ENCODE measurements at places on chromosomes 2 and 18.

DNA sequence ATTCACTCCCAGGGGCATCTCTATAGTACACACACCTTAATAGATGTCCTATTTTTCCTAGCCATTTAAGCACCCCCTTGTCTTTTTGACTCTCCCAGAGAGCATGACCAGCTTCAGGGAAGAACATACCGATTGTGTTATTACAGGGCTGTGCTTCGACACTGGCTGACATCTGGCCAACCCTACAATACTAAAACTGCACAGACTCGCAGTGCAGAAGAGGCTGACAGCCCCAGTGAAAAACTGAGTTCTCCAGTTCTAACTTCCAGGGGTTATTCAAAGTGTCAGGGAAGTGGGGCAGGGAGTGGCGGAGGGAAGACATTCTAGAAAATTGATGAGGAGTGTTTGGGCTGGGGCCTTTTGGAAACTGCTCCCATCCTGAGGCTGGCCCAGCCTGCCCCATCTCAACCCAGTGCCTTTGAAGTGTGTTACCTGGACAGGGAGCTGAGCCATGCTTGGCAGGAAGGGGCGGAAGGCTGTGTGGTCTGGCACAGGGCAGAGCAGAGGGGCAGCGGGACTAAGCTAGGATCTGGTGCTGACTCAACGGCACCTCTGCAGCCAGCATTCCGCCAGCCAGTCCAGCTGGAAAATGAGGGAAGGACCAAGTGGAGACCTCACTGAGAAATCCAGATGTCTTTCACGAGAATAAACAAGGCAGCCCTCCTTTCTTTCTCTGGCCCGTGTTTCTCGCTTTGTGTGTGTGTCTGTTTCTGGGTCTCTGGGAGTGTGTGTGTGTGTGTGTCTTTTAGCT, 15.4 kb upstream of the IGFBP5 start:
- DNase-seq, result no peak

- DNase-seq, result no peak
Measured at GRCh38 chr2:17388798-17389197, 129.4 kb downstream of the RAD51AP2 start.

DNA sequence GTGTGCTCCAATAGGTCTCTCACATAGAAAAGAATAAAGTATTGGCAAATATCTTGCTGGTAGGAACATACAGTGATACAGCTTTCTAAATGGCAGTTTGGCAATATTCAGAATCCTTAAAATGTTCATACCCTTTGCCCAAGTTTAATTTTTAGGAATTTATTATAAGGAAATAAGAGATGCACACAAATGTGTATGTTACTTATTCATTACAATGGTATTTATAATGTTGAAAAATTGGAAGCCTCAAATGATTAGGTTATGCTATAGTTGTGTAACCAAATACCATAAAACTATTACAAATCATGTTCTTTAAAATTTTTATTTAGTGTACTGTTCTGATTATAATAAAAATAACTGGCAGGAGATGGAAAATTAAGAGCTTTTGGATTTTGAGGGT, 196.8 kb downstream of the MCFD2 start:
- DNase-seq, result no peak

- no peak for DNase-seq
Measured at GRCh38 chr2:179479947-179480346, 215.3 kb upstream of the SESTD1 start.

- no peak for DNase-seq
Measured at GRCh38 chr18:1914489-1914888, 656.8 kb downstream of the METTL4 start.

DNA sequence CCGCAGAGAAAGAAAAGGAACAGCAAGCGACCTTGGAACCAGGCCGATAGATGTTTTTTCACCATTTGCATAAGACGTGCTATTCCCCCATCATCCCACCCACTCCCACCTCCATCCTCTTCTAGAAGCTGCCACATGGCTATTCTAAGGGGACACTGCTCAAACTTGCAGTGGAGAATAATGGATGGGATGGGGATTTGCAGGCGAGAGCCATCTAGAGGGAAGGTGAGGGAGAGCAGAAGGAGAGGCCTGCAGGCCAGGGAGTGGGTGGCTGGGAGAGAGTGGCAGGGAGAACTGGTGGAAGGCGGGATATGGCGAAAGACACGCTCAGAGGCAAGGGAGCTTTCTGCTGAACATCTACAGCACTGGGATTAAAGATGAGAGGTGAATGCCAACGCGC, 84.9 kb downstream of the MAPK4 start:
- DNase-seq, result no peak

DNA sequence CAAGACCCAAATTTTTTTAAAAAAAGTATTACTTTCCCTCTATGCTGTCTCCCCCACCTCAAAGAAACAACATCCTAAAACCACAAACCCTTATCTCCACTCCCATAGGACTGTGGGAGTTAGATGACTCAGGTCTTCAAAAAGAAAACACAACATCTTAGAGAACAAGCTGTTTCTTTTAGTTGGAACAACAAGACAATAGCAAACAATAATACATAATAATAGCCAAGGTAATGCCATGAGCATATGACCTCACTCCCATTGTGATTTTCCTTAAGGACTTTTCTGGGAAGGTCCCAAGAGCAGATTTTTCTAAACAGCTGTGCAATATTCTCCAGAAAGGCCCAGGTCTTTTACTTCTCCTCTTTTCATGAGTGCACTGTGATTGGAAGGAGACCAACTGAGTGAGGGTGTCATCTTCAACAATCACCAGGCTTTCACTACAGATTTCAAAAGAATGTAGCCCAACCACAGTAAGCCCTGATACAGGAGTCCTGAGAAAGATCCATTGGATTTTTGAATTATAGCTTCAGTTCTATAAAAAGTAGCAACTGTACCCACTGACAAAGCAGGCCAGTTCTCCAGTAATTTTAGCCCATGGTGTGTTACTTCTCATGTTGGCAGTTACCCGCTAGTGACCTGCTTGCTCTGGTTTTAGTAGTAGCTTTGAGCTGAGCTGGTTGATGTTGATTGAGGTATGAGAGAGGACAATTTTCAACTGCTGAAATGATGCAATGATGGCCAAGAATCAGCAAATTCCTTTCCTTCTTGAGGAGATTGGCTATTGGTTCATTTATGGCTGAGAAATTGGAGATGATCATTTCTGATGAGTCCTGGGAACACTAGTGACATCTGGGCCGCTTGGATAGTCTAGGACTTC, 144.5 kb upstream of the TCF4 start:
- DNase-seq, result no peak

DNA sequence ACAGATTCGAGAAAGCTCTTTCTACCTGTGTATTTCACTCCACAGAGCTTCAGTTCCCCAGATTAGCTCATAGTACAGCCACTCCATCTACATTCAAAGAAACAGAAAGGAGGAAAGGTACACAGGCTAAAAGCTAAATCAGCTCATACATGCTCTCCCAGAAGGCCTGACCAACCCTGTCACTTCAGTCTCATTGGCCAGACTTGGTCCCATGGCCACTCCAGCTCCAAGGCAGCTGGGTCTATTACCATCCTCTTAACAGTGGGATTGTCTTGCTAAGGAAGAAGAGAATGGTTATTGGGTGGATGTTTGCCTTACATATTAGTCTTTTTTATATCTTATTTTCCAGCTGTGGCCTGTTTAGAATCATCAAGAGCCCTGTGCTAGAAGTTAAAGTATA, 572.6 kb downstream of the ARHGAP15 start:
- DNase-seq, result no peak

DNA sequence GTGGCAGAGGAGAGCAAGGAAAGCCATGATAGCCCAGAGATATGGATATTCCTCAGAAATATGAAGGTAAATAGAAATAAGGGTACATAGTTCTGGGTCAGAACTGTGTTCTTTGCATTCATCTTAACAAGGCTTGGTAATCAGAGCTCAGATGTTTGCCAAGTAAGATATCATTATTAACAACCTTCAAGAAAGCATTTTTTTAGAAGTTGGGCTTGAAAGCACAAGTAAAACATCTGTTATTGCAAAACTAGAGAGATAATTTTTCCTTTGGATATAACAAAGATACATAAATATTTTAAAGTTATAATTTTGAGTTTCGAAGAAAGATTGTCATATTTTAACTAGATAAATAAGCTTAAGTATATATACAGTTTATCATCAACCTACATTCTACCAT, 171.4 kb downstream of the ZNF804A start:
- no peak for DNase-seq

DNA sequence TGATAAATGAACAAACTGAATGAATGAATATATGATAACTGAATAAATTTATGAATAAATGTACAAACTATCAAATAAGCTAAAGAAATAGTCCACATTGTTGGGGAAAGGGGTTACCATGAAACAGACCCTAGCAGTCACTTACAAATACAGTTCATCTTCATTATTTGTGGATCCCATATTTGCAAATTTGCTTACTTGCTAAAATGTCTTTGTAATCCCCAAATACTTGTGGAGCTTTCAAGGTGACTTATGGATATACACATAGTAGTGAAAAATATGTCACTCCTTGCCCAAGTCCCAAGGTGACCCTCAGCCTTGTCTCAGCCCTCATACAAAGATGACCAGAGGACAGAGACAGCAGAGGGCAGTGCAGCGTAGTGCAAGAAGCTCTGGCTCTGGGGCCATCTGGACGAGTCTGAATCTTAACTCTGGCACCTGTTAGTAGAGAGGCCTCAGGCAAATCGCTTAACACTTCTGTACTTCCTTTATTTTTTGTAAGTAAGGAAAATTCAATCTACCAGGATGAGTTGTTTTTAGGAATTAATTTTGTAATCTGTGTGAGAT, 3.1 kb downstream of the PAIP2B start:
- DNase-seq, result no peak

GRCh38 chr2:64623242-64623850, 30.4 kb downstream of the SERTAD2 start:
- DNase-seq, result no peak

DNA sequence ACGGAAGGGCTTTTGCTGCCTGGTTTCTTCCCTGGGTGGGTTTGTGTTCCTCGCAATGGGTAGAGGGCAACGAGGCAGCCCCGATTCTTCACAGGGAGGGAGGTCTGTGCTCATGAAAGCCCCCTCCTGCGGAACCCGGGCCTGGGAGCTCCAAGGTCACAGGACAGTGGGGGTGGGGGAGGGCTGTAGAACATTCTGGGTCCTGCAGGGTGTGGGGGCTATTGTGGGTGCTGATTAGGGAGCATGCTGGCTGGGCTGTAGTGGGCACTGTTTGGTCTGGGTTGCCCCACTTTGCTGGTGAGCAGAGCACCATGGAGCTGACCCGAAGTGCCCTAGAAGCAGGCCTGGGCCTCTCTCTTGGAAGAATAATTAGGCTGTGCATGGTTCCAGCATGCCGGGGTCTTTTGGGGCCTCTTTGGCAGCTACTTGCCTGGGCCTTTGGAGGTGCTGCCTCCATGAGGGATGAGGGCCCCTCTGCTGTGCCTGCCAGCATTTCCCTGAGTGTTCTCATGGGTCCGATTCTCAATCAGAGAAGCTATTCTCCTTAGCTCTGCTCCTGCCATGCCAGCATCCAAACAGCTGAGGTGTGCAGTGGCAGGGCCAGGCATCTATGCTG, 232.2 kb upstream of the HS6ST1 start:
- no peak for DNase-seq

- DNase-seq, result no peak
Measured at GRCh38 chr2:176561706-176562105, 292.5 kb downstream of the MTX2 start.

GRCh38 chr2:197873293-197873701, 68.9 kb downstream of the PLCL1 start:
- no peak for DNase-seq

DNA sequence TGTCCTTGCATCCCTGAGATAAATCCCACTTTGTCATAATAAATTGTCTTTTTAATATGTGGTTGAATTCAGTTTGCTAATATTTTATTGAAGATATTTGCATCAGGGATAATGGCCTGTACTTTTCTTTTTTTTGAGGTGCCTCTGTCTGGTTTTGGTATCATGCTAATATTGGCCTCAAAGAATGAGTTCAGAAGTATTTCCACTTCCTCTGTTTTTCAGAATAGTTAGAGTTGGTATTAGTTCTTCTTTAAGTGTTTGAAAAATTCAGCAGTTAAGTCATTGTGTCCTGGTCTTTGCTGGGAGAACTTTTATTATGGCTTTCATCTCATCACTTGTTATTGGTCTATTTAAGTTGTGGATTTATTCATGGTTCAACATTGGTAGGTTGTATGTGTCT, 464.1 kb upstream of the CRIM1 start:
- no peak for DNase-seq

GRCh38 chr2:157320409-157320808, 5.2 kb downstream of the ERMN start:
- DNase-seq, result no peak
